DND-41 (cell line): ENCODE measurements at places on chromosomes 1 and 21.

DNA sequence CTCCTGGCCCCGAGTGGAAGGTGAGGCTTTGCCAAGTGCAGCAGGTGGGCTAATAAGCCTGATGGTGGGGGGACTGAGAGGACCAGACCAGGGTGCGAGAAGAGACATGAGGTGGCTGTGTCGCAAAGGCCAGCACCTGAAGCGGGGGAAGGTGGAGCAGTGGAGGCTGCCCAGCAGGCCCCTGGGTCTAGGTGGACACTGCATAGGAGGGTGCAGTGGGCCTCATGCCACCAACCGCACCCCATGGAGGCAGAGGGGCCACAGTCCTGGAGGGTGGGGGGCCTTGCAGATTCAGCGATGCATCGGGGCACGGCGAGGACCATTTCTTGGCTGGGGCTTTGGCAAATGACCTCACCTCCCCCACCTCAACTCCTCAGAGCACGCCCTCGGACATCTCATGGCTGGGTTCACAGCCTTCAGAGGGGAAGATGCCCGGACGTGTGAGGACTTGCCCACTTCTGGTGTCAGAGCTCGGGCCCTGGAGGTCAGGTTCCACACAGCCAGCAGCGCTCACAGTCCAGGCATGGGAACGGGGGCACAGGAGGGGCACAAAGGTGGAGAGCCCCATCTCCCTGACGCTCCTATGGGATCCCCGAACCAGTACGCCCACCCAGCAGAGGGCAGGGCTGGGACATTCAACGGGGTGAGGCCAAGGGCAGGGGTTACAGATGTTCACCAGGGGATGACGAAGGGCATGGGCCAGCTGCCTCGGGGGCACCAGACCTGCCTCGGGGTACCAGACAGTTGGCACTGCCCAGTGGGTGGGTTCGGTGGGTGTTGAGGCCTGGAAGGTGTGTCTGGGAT, 35.4 kb downstream of the UBE2G2 start:
- no peak for DNase-seq

- no peak for DNase-seq
Measured at GRCh38 chr1:156766298-156767100, 836 bp upstream of the PRCC start.

- DNase-seq, result no peak
Measured at GRCh38 chr1:53979712-53980450, 33.7 kb downstream of the LRRC42 start.

DNA sequence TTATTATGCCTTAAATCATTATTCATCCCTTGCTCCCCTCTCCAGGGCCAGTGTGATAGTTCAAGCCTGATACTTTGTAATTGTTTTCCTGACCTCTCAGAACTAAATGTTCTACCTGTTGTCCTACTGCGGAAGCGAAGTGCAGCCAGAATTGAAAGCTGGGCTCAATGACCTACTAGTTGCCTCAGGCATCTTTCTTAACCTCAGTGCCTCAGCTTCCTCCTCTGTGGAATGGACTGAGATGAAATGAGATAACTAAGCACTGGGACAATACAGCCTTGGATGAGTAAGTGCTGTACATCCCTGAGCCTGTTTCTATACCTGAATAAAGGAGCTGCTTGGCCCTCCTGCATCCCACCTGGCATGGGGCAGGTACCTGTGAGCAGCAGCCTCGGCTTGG, 26.4 kb downstream of the COL16A1 start:
- no peak for DNase-seq

DNA sequence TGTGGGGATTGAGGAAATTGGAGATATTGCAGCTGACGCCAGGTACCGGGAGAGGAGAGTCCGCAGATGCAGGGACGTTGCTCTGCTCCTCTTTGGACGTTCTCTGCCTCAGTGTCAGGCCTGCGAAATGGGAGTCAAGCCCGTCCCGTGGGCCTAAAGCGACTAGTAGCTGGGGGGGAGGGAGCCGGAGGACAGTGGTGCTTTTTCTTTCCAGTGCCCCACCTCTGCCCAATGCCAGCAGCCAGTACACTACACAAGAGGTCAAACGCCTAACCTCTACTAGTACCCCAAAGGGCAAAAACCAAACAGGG, 413.6 kb upstream of the ESRRG start:
- no peak for DNase-seq

DNA sequence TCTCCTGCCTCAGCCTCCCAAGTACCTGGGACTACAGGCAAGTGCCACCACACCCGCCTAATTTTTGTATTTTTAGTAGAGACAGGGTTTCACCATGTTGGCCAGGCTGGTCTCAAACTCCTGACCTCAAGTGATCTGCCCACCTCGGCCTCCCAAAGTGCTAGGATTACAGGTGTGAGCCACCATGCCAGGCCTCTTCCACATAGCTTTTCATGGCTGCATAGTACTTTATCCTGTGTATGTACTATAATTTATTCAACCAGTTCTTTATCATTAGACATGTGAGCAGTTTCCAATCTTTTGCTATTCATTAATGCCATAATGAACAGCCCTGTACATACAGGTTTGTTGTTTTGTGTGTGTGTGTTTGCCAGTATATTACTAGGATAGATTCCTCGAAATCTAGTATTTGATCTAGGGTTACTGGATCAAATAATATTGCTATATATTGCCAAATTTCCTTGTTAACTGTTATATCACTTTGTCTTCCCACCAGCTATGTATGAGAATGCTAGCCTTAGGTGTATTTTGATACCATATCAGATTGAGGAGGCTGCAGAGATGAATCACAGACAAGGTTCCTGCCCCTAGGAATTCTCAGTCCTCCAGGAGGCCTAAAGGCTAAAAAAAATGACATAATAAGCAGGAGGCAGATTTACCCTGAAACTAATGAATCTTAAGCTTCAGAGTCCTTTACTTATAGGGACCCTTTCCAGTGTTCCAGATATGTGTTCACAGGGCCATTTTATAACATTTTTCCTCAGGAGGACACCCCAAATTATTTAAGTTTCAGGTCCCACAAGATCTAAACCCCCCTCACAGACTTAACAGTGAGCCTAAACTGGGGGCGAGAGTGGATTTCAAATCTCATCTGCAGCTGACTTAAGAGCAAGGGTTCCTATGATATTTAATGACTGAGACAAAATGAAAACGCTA, 2.1 kb upstream of the PDIK1L start:
- no peak for DNase-seq

- DNase-seq, result no peak
Measured at GRCh38 chr1:89199525-89200031, 836 bp upstream of the GBP4 start.

DNA sequence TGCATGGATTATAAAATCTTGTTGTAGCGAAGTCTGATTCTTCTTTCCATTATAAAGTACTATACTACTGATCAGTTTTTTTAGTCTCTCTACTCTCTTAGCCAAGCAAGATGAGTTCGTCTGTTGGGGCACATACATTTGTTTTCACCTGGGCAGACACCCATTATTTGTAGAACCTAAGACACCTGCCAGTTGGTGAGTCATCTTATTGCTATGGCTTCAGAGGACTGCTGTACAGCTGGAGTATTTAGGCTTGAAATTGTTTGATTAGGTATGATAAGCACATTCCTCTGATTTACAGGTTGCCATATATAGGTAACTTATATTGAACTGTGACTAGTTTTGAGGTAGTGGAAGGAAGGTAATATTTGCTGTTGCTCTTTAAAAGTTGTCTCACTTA, 17.2 kb downstream of the RBM15 start:
- DNase-seq, result no peak

GRCh38 chr1:5386371-5386770, 605.9 kb downstream of the NPHP4 start:
- DNase-seq, result no peak

DNA sequence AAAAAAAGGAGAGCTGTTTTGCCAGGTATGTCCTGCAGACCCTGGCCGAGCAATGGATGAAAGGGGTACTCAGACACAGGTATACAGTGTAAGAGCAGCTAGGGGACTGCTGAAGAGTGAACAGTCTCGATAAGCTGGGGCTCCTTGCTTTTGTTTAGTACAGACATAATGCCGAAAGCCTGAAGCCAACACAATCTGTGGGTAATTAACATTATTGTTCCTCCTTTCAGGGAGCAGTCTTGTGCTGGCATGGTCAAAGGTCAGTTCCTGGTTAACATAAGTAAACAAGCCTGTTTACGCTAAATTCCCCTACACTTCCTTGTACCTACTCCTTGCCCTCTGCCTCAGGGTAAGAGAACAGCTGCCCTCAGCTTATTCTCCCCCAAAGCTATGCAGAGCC, 272.3 kb upstream of the ST6GALNAC5 start:
- no peak for DNase-seq

DNA sequence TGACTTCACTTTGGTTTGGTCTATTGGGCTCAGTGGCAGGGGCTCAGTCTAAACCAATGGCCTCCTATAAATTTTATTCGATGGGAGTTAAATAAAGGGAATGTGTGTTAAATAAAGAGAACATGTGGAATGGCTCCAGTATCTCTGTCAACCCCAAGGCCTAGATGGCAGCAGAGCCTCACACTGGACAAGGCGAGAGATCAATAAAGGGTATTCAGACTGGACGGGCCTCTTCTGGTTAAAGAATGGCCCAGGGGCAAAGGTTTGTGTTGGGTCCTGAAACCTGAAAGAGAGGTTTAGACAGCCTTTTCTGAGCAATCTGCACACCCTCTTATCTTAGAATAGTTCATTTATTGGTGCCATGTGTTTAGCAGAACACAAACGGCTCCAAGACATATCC, 34.7 kb downstream of the SH3BP5L start:
- DNase-seq, result no peak

DNA sequence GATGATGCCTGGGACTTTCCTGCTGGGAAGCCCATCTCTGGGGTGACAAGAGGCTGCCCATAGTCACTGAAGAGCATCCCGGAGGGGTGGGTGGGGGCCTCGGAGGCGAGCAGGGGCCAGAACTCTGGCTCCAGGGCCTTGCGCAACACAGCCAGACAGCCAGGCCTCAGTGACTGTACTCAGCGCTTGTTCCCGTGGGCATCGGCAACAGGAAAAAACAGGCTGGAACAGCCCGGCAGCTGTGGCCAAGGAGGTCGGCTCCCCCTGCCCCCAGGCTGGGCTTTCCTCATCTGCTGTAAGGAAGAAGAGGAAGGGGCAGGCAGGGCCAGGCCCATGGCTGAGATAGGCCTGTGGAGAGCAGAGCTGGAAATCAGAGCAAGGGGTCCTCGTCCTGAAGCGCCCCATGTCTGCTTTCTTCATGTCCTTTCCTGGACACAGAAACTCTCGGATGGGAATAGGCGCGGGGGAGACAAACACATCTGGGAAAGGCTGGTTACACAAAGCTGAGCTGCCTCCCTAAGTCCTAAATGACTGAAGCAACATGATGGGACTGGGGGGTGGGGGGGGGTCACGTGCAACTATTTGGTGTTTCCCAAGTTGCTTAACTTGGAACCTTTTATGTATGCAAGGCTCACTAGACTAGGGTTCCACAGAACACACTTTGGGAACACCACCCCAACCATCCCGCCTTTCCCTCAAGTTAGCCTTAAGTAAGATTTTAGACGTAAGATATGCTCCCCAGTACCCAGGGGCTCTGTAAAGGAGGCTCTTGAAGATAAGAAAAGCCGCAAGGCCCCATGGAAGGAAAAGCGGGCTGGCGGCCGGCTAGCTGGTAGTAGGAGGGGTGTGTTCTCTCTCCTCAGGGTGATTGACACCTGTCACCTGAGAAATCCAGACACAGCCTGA, 30.7 kb downstream of the HSPG2 start:
- no peak for DNase-seq

GRCh38 chr1:89041119-89041641, 18.5 kb upstream of the GBP3 start:
- DNase-seq, result no peak

DNA sequence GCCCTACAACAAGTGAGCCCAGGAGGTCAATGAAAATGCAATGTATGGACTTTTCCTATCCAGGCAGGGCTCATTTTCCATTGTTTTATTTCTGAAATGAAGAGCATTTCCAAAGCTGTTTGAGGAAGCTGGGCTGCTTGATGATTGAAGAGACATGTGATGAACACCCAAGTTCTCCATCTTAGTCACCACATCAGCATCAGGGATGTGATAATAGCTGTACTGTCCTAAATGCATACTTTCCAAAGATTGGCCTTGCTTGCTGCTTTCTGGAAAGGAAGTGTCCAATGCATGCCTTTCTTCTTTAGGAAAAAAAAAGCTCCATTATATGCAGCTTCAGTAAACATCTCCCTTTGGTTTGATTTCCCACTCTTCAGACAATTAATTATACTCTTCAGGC, 425.9 kb upstream of the RUNX1 start:
- peak; percentile 36 for DNase-seq

GRCh38 chr1:205227584-205228013, at the start of gene TMCC2:
Gene TMCC2, plus strand, starts transcription at chr1:205227946. Its CDS starts 619 bp downstream, at chr1:205228565.
- peak; percentile 91 for DNase-seq

- DNase-seq, result no peak
Measured at GRCh38 chr1:94599095-94599813, 57.7 kb upstream of the F3 start.

DNA sequence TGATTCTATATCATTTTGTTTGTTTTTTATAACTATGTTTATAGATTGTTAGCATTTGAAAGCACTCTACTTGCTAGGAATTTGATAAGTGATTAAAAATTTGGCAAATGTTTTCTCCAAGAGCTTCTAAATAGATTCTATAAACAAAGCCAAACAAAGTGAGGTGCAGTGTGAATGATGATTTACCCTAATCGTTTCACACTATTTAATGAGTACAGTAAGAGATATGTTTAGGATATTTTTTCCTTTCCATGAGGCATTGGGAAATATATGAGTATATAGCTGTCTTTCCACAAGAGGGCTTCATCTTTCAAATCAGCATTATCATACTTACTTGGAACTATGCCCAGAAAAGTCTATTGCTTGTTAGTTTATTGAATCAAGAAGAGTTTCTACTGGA, 277.0 kb upstream of the BRINP3 start:
- DNase-seq, result no peak

- no peak for DNase-seq
Measured at GRCh38 chr1:160402001-160402795, 1.8 kb downstream of the VANGL2 start.

- no peak for DNase-seq
Measured at GRCh38 chr1:43309405-43310025, 8.7 kb downstream of the TIE1 start.

GRCh38 chr1:192706936-192707335, 71.0 kb downstream of the RGS13 start:
- no peak for DNase-seq

DNA sequence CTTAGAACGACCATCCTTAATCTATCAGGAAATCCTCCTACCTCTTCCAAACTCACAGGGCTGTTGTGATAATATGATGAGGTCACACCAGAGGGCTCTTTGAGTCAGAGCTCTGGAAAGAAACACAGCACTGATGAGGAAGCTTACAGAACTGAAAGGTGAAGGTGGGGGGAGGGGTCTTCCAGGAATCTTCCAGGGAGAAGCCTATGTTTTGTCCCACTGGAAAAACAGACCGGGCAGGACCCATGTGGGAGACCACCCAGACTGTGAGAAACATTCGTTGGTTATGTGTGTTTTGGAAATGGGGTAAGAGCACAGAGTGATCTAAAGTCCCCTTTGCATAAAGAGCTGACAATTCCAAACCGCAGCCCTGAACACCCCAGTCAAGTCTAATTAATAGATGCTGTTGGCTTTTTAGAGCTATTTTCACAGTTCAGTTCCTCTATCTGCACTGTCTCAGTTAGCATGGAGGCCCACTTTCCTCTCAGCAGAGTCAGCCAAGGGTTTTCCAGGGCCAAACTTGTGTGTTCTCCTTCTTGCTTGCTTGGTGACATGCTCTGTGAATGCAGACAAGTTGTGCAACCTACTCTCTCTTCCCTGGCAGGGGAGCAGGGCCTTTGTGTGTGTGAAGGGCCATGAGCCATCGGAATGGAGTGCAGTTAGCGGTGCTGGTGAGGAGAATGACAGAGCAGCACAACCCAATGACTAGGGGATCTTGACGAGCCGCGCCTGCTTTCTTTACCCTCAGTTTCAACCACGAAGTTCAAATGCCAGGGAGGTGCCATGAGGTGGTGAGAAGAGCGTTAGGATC, 12.3 kb downstream of the PHLDA3 start:
- DNase-seq, result no peak
